Neuronal stem cell (in vitro differentiated cells): ENCODE measurements at places on chromosomes 2 and 18.

GRCh38 chr18:65946777-65947176 lies 196.0 kb downstream of the CDH7 start:
- no peak overlapping the region for H3K27ac ChIP-seq
- H3K36me3 ChIP-seq, result no peaks in the 10 kb centered on the region
- H3K27me3 ChIP-seq, result no peaks in the 10 kb centered on the region
- no peak overlapping the region for H3K4me3 ChIP-seq

DNA sequence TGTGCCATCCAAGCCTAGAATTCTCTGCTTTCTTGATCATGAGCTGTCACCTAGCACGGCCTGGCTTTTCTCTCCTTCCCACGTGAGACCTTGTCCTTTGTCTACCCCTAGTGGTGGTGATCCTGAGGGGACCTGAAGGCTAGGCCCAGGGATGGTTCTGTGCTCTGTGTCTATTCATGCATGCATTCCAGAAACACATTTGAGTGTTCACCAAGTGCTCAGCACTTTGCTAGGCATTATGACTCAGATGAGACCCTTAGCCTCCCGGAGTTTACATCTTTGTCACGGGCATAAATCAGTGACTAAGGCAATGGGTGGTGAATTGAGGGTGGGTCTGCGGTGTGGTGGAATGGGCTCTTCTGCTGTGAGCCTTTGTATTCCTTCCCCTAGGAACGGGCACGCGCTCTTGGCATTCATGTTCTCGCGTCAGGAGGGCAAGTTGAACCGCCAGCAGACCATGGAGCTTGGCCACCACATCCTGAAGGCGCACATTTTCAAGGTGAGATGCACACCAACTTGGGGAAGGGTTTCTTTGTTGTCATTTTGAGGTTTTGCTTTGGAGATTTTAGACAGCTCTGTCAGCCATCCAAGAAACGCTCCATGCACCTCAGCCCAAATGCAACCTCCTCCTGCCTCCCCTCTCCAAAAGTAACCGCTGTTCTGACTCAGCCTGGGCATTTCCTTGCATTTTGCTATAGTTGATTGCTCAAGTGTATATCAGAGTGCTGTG lies 100.9 kb downstream of the WDSUB1 start:
- H3K27me3 ChIP-seq, result no peaks in the 10 kb centered on the region
- H3K27ac ChIP-seq, result no peak overlapping the region
- DNase-seq, result no peak
- H3K4me1 ChIP-seq, result no peaks in the 10 kb centered on the region
- H3K36me3 ChIP-seq, result peaks cover 76% of the 10 kb centered on the region

DNA sequence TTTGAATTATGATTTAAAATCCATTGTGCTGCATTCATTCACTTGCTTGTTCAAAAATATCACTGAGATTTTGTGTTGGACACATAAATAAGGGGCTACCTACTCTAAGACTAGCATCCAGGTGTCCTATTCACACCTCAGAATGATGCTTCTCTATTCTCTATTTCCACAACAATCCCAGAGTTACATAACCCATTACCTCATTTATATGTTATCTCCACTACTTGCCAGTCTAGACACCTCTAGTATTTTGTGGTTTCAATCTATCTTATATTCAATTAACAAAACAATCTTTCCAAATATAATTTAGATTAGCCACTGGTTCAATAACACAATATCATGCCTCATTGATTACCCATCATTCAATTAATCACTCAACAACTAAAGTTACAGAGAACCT lies 409.8 kb downstream of the NCKAP5 start:
- no peak overlapping the region for H3K27ac ChIP-seq
- H3K27me3 ChIP-seq, result no peaks in the 10 kb centered on the region
- no peak overlapping the region for H3K4me3 ChIP-seq
- no peaks in the 10 kb centered on the region for H3K4me1 ChIP-seq

DNA sequence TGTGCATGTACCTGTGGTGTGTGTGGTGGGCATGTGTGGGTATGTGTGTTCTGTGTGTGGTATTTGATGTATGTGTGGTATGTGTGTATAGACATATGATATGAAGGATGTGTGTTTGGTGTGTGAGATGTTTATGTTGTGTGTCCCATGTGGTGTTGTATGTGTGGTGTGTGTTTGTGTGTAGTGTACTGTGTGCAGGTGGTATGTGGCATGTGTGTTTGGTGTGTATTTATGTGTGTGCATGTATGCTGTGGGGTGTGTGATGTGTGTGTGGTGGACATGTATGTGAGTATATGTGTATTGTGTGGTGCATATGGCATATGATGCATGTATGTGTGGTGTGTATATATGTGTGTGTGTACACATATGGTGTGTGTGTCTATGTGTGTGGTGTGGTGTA lies 718.8 kb upstream of the SOX11 start:
- DNase-seq, result no peak
- H3K4me3 ChIP-seq, result no peak overlapping the region
- no peaks in the 10 kb centered on the region for H3K27me3 ChIP-seq
- no peaks in the 10 kb centered on the region for H3K4me1 ChIP-seq
- H3K36me3 ChIP-seq, result no peaks in the 10 kb centered on the region

DNA sequence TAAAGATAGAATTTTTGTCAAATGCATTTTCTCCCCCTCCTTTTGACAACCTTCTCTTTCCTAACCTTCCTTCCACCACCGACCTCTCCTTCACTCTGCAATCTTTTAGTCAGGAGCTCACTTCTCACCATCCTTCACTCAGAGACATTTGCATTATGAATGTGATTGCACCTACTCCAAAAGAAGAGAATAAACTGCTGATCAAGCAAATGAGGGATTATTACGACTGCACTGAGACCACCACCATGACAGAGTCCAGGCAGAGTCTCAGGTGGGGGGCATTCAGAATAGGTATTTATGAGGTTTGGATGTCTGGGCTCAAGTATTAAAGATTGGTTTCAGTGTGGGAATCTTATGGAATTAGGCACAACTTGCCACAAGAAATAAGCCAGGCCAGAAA lies 483.9 kb downstream of the PTH2R start:
- no peaks in the 10 kb centered on the region for H3K4me1 ChIP-seq
- no peak overlapping the region for H3K27ac ChIP-seq
- no peaks in the 10 kb centered on the region for H3K27me3 ChIP-seq
- no peak overlapping the region for H3K4me3 ChIP-seq
- no peaks in the 10 kb centered on the region for H3K36me3 ChIP-seq
